ENCODE measurements at places on chromosomes 5 and 9.

DNA sequence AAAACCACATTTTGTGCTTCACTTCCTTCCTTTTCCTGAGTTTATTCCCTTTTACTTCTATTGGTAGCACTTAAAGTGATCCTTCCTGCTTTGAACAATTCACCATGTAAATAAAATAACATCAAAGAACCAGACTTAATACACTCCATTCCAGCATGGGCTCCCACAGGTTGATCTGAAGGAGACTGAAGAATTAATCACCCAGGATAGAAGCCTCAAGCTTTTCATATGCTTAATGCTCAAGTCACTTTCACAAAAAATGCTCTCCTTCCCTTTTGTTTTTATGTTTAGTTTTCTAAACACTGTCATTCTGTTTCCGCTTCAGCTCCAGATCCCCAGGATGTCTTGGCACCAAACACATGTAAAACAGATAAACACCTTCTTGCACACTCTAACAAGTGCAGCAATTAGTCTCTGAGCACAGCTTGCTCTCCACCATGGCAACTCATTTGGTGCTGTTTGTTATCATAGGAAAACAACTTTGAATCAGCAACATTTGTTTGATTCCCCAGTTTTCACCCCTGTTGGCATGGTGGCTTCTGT lies 37.0 kb downstream of the DMRTA1 start:
- DNase-seq: no peak

DNA sequence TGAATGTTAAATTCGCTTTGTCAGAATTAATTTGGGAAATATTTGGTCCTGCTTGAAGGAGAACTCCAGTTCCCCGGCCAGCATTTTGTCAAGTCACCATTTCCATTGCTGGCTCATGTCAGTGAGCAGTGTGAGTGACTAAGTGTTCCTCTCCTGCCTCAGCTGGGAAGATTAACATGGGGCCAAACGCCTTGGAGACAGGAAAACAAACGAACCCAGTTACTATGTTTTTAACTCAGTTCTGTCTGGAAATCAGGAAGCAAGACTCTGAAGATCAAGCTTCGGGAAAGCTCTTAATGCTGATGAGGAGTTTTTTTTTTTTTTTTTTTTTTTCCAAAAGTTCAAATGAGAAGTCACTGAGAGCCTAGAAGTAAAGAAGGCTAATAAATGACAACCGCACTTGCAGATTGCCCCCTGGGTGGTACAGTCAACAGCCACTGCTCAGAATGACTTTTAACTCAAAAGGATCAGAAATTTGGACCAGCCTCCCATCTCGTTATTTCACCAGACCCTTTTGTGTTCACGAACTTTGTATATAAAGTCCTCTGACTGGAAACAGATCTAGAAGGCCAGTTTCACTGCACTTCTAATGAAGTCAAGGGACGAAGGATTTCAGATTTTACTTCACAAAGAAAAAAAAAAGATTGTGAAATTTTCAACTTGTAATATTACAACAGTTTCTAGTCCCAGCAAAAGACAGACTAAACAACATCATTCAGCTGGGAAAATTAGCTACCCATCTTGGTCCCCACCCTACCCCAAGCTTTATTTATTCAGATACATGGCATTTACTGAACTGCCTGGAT lies 121.3 kb downstream of the LHFPL2 start:
- peak; percentile 97 for DNase-seq

DNA sequence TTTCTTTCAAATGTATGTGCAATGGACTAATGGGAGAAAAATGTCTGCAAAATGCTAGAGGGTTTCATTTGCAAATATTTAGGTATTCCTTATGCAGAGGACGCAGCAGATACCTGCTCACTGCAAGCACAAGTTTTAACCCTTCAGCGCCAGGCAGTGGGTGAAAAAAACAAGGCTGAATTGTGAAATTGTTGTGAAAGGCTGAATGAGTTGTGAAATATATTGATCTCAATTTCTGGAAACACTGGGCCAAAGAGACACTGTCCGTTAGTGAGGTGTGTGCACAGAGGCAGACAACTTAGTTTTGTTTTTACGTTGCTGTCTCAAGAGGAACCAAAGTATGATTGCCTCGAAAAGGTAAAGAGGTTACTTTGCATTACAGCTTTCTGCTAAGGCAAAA lies 18.8 kb downstream of the FUBP3 start:
- DNase-seq: no peak

- DNase-seq: peak; percentile 63
These were observed 12.3 kb upstream of the KCNIP1 start for GRCh38 chr5:170491479-170491878.

GRCh38 chr5:167819406-167819805 lies 472.0 kb upstream of the WWC1 start:
- DNase-seq: no peak

DNA sequence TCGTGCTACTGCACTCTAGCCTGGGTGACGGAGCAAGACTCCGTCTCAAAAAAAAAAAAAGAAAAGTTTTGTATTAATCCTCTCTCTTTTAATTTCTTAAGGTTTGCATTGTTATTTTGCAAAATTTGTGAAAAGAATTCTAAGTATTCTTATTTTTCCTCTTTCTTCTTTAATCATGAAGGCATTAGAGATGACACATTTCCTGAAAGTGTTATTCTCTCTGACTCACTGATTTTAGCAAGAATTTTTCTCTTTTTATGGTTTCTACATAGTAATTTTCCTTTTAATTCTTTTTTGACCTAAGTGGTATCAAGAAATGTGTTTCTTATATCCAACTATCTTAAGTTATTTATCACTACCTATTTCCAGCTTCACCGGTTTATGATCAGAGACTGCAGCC lies 78.0 kb downstream of the NSUN2 start:
- DNase-seq: no peak

- DNase-seq: no peak
These were observed 22.0 kb upstream of the PIK3R1 start for GRCh38 chr5:68193481-68194036.

- no peak for DNase-seq
These were observed 23.5 kb downstream of the C7 start for GRCh38 chr5:40932766-40933165.

DNA sequence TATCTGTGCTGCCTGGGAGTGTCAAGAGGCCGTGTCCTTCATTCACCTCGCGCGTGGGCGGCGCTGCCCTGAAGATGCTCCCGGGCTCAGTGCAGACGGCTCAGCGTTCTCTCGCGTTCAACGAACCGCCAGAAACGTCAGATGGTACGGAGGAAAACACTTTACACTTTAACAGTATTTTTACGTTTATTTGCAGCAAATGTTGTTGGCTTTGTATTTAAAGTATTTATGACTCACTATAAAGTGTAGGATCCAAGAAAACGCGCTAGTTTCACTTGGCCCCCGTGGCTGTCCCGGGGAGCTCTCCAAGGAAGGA lies 544 bp upstream of the ERCC6L2 start:
- peak; percentile 77 for DNase-seq

- no peak for DNase-seq
These were observed 14.7 kb upstream of the ADRB2 start for GRCh38 chr5:148811756-148812155.
